Transverse colon (tissue), 4 donors: ENCODE measurements at places on chromosomes 5 and 9.

DNA sequence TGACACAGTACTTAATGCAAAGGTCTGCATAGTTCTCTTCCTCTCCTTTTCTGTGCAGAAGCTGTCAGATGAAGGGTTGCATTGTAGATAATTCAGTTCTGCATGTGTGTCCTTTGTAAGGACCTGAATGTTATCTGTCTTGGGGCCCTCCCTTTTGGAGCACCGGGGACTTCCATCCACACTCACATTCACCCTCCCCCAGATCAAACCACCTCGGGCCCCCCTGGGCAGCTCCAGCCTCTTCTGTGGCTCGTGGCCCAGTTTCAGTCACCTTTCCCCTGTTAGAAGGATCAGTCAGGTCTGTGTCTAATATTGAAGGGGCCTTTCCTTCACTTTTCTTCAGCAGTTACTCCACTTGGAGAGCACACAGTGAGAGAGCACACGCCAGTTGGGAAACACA lies 11.0 kb downstream of the DMRT1 start:
- no peaks in the 10 kb centered on the region for H3K4me1 ChIP-seq
- H3K27ac ChIP-seq: no peak overlapping the region
- peaks cover 14% of the 10 kb centered on the region for H3K27me3 ChIP-seq
- H3K4me3 ChIP-seq: no peak overlapping the region
- H3K36me3 ChIP-seq: no peaks in the 10 kb centered on the region

GRCh38 chr5:72280581-72281069 lies 39.4 kb downstream of the MRPS27 start:
- H3K27me3 ChIP-seq: no peaks in the 10 kb centered on the region
- no peak for DNase-seq
- H3K4me1 ChIP-seq: peaks cover 21% of the 10 kb centered on the region
- H3K36me3 ChIP-seq: no peaks in the 10 kb centered on the region
- H3K4me3 ChIP-seq: no peak overlapping the region

- H3K27ac ChIP-seq: no peak overlapping the region
- no peaks in the 10 kb centered on the region for H3K27me3 ChIP-seq
- no peaks in the 10 kb centered on the region for H3K4me1 ChIP-seq
- H3K4me3 ChIP-seq: no peak overlapping the region
Observed at GRCh38 chr5:160047423-160047822, 38.5 kb downstream of the TTC1 start.

DNA sequence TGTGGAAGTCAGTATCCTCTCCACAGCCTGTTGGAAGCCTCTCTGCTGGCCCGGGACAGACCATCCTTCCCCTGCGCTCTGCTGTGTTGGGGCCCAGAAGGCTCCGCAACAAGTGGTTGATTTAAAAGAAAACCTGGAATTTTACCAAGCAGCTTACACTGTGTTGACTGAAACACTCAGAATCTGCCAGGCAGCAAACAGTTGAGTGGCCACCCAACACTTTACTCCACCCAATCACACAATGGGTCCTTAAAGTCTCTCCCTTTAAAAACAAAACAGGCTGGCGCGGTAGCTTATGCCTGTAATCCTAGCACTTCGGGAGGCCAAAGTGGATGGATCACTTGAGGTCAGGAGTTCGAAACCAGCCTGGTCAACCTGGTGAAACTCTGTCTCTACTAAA lies 28.0 kb upstream of the DMRT3 start:
- H3K36me3 ChIP-seq: no peaks in the 10 kb centered on the region
- H3K4me1 ChIP-seq: no peaks in the 10 kb centered on the region
- H3K27me3 ChIP-seq: peaks cover 84% of the 10 kb centered on the region
- H3K4me3 ChIP-seq: no peak overlapping the region
- DNase-seq: no peak

- peak; percentile 82 for DNase-seq
- H3K4me1 ChIP-seq: peaks cover 19% of the 10 kb centered on the region
- H3K36me3 ChIP-seq: no peaks in the 10 kb centered on the region
Observed at GRCh38 chr9:129383561-129384490, 205.8 kb upstream of the IER5L start.

DNA sequence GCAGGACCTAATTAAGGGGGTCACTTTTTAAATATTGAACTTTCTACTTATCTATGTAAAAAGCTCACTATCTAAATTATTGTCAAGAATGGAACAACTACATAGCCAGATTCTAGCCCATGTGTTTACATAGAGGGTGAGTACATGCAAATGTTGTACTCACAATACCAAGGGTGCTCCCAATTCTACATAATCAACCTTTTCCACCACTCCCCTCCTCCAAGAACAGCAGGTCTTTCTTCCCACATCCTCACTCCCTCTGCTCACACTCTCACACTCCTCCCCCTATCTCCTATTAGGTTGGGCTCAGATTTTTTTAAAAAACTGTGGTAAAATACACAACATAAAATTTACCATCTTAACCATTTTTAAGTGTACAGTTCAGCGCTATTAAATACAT lies 325.4 kb downstream of the ARL15 start:
- H3K4me3 ChIP-seq: no peak overlapping the region
- no peaks in the 10 kb centered on the region for H3K27me3 ChIP-seq
- no peak for DNase-seq

GRCh38 chr9:125397736-125398135 lies 136.1 kb downstream of the GAPVD1 start:
- H3K36me3 ChIP-seq: no peaks in the 10 kb centered on the region
- no peak overlapping the region for H3K27ac ChIP-seq
- no peaks in the 10 kb centered on the region for H3K27me3 ChIP-seq
- H3K4me1 ChIP-seq: no peaks in the 10 kb centered on the region
- no peak overlapping the region for H3K4me3 ChIP-seq

DNA sequence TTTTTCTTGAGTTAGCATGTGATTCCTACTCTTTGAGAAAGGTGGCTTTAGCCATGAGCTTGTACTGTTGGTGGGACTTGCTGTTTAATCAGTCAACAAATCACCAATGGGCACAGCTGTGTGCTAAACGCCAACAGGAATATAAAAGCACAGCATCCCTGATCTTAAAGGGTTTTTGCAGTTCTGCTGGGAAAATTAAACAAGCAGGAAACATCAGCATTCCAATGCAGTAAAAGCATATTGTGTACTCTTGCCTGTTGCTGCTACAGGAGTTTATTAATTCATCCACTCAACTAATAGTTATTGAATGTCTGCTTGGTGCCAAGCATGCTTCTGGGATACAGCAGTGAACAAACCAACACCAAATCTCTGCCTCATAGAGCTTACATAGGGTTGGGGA lies 27.4 kb upstream of the F2RL1 start:
- no peak overlapping the region for H3K4me3 ChIP-seq
- no peak for DNase-seq
- no peaks in the 10 kb centered on the region for H3K27me3 ChIP-seq
- H3K36me3 ChIP-seq: no peaks in the 10 kb centered on the region
- peak overlapping the region; percentile 64 for H3K27ac ChIP-seq

DNA sequence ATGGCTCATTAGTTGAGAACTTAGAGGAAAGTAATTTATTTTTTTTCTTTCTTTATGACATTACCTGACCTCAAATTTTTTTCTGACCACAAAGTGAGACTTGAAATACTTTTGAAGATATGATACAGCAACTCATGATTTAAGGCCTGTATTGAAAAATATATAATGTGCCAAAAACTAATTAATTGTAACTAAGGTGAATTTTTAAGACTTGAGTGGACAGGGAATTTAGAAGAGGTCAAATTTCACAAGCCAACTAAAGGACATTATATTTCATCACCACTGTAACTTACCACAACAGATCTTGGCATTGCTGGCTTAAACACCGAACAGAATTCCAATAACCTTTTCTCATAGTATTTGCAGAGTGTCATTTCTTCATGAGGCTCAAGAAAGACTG lies 1.8 kb downstream of the CCNH start:
- H3K4me1 ChIP-seq: peaks cover 14% of the 10 kb centered on the region
- no peaks in the 10 kb centered on the region for H3K36me3 ChIP-seq
- peak overlapping the region; percentile 94 for H3K27ac ChIP-seq
- no peak for DNase-seq
- H3K4me3 ChIP-seq: no peak overlapping the region
- no peaks in the 10 kb centered on the region for H3K27me3 ChIP-seq

- no peak overlapping the region for H3K27ac ChIP-seq
- no peaks in the 10 kb centered on the region for H3K36me3 ChIP-seq
- DNase-seq: no peak
Observed at GRCh38 chr5:59921816-59922215, 28.3 kb upstream of the PDE4D start.

- H3K36me3 ChIP-seq: no peaks in the 10 kb centered on the region
- H3K27me3 ChIP-seq: no peaks in the 10 kb centered on the region
- H3K4me1 ChIP-seq: peaks cover 6% of the 10 kb centered on the region
- no peak overlapping the region for H3K27ac ChIP-seq
Observed at GRCh38 chr9:93156475-93157008, 22.5 kb upstream of the NINJ1 start.

- H3K27ac ChIP-seq: no peak overlapping the region
- no peaks in the 10 kb centered on the region for H3K27me3 ChIP-seq
- H3K36me3 ChIP-seq: no peaks in the 10 kb centered on the region
- DNase-seq: no peak
- H3K4me3 ChIP-seq: no peak overlapping the region
Observed at GRCh38 chr5:21125238-21125983, 1137.4 kb upstream of the CDH18 start.

GRCh38 chr5:170863646-170864045 lies 1.8 kb downstream of the RANBP17 start:
- H3K27me3 ChIP-seq: peaks cover 5% of the 10 kb centered on the region
- H3K27ac ChIP-seq: no peak overlapping the region
- H3K36me3 ChIP-seq: no peaks in the 10 kb centered on the region
- DNase-seq: no peak

- H3K4me3 ChIP-seq: no peak overlapping the region
- no peaks in the 10 kb centered on the region for H3K4me1 ChIP-seq
- H3K36me3 ChIP-seq: no peaks in the 10 kb centered on the region
- no peaks in the 10 kb centered on the region for H3K27me3 ChIP-seq
Observed at GRCh38 chr5:143471041-143471509, 67.6 kb upstream of the NR3C1 start.

GRCh38 chr9:77435688-77436087 lies 212.4 kb downstream of the GNA14 start:
- no peak for DNase-seq
- H3K4me3 ChIP-seq: no peak overlapping the region
- H3K27me3 ChIP-seq: no peaks in the 10 kb centered on the region

DNA sequence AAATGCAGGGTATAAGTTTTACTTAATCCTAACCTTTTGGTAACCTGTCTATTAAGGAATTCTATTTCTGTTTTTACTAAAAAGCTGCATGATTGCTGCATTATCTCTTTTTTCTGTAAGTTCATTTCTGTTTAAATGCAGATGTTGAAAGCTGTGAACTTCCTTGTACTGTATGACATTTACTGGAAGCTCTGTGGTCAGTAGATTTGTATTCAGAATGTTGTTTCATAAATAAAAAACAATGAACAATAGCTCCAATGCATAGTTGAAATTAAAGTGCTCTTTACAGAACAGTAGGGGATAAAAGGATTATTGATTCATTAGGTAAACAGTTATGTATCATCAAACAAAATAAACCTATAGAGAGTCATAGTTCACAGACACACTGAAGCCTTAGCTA lies 46.5 kb upstream of the FKTN start:
- no peak for DNase-seq
- H3K4me3 ChIP-seq: no peak overlapping the region
- no peak overlapping the region for H3K27ac ChIP-seq
- H3K27me3 ChIP-seq: no peaks in the 10 kb centered on the region
- H3K36me3 ChIP-seq: peaks cover 6% of the 10 kb centered on the region
- H3K4me1 ChIP-seq: peaks cover 13% of the 10 kb centered on the region

DNA sequence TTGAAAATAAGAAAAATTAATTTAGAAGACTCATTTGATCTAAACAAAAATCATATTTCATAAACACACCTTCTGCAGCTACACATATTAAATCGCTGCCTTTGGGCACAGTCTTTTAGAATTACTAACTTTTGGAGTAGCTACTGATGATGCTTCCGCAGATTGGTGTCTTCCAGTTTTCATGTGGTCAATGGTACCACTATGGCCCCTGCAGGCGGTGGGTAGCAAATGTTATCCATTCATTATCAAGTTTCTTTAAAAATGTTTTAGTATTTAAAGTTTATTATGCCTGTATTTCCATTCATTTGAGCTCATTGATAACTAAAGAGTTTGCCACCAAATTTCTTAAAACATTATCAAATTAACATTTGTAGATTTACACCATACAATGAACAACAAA lies 122.9 kb upstream of the GRAMD2B start:
- no peak overlapping the region for H3K4me3 ChIP-seq
- DNase-seq: no peak
- no peaks in the 10 kb centered on the region for H3K27me3 ChIP-seq

DNA sequence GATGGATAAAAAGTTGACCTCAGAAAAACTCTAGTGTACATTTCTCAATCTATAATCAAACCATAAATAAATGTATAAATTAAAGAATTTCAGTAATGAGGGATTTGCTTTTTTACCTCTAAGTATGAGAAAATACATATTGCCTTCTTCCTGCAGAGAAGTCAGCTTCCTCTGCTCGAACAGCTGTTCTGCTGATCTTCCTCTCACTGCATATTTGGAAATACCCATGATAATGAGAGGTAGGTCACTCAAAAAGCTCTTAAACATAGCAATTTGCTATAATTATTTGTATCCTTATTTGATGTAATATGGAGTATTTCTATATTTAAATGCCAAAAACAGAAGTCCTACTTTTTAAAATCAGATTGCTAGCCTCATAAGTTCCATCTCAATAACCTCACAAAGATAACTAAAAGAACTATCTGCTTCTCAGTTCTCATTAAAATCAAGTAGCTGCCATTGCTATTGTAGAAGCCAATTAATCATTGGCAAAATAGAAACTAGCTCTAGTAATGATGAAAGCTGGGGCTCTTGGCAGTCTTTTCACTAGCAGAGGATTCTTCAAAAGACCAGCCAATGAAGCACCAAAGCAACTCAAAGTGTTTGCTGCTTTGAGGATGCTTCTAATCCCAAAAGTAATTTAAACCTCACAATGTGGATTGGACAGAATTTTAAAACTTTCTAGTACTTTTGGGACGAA lies 35.7 kb upstream of the OR13D1 start:
- no peaks in the 10 kb centered on the region for H3K27me3 ChIP-seq
- H3K36me3 ChIP-seq: no peaks in the 10 kb centered on the region
- H3K27ac ChIP-seq: no peak overlapping the region
- no peaks in the 10 kb centered on the region for H3K4me1 ChIP-seq
- DNase-seq: no peak

DNA sequence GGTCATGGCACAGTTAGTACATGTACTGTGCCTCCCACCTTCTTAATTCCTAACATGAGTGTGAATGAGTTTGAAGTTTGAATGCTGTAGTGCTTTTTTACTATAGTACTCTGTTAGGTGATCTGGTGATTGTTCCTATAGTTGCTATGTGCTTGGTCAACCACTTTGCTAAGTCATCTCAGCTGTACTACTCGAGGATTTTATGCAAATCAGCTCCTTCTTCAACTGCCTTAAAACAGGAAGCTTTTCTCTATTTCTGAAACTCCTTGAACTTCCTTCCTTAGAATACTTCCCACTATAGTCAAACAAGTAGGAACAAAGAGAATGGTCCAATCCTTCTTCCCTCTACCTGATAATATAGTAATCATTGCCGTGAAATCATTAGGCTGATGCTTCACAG lies 219.6 kb downstream of the CTNND2 start:
- no peak overlapping the region for H3K27ac ChIP-seq
- H3K36me3 ChIP-seq: no peaks in the 10 kb centered on the region
- H3K27me3 ChIP-seq: no peaks in the 10 kb centered on the region
- H3K4me1 ChIP-seq: no peaks in the 10 kb centered on the region
- H3K4me3 ChIP-seq: no peak overlapping the region
